ENCODE measurements at places on chromosomes 5 and 9. TPM values are rescaled to one million over a fixed set of nuclear protein-coding genes. Genes with fewer than 3 reads are reported as not detected.

Gene ITGA2
- 5.2 TPM for total RNA-seq

Gene FAM151B
- 2.1 TPM for total RNA-seq

Gene SEMA6A
- 6.0 TPM for total RNA-seq

Gene FBLL1
- total RNA-seq: 4.6 TPM

Gene LECT2
- not detected for total RNA-seq

Gene NTRK2
- 0.16 TPM for total RNA-seq

Gene SVEP1
- not detected for total RNA-seq

Measured in SJSA1 (cell line).